ENCODE measurements at places on chromosomes 12 and 14.

GRCh38 chr12:41287500-41288141 is 99.5 kb downstream of the PDZRN4 start:
- DNase-seq, result no peak

- DNase-seq, result no peak
Measured at GRCh38 chr12:62995097-62995496, 60.1 kb upstream of the PPM1H start.

DNA sequence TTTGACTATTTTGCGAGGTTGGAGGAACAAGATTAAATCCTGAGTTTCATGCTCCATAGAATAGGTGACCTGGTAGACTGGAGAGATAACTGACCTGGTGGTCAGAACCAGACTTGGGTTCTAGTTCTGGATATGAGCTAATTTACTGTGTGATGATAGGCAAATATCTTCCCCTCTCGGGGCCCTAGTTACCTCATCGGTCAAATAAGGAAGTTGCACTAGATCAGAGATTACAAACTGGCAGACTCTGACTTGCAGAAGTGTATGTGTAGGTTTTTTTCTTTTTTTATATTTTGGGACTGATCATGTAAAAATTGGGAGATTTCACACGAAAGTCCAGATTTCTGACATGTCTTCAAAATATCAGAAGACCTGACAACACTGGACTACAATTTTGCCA is 37.0 kb downstream of the RPH3A start:
- DNase-seq, result no peak

DNA sequence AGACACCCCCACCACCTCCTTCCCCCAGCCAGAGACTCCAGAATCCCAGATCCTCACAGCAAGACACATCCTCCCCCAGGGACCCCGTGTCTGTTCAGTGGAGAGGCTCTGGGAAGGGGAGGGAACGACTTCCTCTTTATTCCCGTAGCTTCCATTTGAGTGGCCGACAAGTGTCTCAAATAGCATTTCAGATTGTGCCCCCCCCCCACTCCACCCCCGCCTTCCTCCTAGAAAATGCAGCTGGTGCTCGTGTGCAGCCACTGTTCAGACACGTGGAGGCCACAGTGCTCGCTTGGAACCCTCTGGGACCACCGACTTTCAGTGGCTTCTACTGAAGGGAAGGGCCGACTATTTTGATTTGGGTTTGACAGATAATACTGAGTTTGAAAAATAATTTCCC is 14.3 kb downstream of the PPP2R5C start:
- no peak for DNase-seq

GRCh38 chr12:108839890-108840230 is 17.5 kb downstream of the SSH1 start:
- DNase-seq, result no peak
